ENCODE measurements at places on chromosomes 7 and 10.

- DNase-seq: no peak
Observed at GRCh38 chr10:55369670-55370420, 568.8 kb upstream of the PCDH15 start.

DNA sequence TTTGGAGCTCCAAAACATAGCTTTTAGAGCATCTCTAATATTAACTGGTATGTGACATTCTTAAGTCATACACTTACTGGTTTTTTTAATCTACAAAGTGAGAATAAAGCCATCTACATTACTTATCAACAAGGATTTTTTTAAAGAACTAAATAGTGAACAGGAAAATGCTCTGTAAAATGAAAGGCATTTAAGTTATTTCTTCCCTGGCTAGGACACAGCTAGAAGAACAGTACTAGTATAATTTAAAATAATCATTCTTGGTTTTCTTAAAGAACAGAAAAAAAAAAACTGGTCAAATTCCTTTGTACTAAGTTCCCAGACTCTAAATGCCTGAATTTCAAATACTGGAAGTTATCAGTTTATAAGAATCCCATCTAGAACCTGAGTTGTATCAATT lies 139.5 kb downstream of the SRPK2 start:
- no peak for DNase-seq

DNA sequence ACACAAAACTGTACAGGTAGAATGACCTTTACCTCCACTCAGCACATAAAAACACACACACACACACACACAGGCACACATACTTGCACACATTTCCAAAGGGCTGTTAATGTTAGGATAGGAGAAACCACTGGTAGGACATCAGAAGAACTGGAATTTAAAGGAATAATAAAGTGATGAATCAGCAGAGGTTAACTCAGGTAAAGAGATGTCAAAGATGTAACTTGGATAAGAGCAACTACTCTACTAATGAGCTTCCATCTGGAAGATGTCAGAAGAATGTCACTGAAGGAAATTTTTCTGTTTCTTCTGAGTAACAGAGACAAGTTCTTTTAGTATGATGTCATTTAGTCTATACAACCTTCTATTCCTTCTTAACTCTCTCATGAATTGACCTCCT lies 26.4 kb upstream of the GPR37 start:
- no peak for DNase-seq

GRCh38 chr7:30479202-30480120 lies 877 bp upstream of the NOD1 start:
- DNase-seq: no peak

DNA sequence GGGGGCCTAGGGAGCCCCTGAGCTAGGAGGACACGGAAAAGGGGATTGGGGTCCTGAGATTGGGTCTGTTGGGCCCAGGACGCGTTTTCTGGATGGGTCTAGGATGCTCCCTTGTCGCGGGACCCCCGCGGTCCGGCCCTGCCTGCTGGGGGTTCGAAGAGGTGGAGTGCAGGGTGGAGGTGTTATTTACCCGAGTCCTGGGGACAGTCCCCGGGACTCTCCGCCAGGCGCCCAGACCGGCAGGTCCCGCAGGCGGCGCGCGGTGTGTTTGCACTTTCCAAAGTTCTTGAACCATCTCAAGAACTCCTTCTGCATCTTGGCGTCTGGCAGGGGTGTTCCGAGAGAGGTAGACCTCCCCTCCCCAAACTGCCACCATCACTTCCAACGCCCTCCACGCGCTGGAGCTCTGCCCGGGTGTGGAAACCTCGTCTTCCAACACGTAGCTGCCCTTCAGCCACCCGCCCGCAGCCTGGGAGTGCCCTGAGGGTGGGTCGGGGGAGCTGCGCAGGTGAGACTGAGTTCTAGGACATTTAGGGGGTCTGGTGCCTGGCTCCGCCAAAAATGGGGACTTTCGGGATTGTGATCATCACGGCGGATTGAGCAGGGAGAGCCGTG lies 569 bp downstream of the CAV1 start:
- no peak for DNase-seq

All from NCI-H1092 treated with DMSO at 0.1 percent for 48 hours (cell line).